ENCODE measurements at places on chromosomes 5 and 9.

GRCh38 chr5:120228262-120229031, 235.7 kb upstream of the PRR16 start:
- DNase-seq: no peak

- DNase-seq: no peak
Observed at GRCh38 chr5:61303346-61303745, 28.7 kb upstream of the ZSWIM6 start.

DNA sequence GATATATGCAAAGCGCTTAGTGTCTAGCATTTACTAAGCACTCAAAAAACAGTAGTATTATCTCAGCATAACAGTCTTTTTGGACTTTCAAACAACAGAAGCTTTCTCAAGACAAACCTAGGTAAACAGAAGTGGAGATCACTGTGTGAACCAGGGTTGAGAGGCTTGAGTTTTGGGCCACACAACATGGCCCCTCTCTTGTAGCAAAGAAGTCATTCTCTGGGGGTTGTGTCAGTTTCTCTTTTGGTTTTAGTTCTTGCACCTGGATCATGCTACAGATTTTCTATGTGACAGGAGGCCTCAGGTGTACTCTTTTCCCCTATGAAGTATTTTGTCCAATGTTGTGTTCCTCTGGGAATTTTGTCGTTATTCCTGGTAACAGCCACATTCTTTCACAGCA, 30.0 kb downstream of the INSYN2B start:
- DNase-seq: no peak

DNA sequence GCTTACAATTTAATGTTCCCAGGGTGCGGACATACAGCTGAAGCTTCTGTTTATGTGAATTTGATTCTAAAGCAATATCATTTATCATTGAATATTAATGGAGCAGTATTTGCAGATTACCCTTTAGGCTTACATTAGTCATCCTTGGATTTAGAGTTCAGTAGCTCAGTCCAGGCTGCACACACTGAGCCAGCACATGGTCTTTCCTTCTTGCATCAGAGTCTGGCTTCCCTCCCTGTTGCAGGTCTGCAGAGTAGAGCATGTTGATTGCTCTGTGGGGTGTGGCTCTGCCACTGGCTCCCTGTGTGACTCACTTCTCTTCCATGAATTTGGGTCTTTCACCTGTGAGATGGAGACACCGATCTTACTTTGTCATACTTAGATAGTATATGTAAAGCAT, 36.8 kb downstream of the NSG2 start:
- DNase-seq: no peak

DNA sequence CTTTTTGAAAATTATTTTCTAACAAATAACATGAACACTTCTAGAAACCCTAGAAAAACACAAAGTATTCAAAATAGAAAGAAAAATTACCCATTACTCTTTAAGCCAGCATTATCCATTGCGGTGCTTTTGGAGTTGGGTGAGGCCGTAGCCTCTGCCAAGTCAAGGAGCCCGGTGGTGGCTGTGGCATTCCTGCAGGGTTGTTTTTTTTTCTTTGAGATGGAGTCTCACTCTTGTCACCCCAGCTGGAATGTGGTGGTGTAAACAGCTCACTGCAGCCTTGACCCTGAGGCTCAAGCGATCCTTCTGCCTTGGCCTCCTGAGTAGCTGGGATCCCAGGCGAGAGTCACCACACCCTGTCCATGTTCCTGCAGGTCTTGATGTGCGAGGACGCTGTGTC, 8.2 kb upstream of the AHRR start:
- DNase-seq: no peak

GRCh38 chr5:41012318-41012717, 58.8 kb downstream of the MROH2B start:
- no peak for DNase-seq

DNA sequence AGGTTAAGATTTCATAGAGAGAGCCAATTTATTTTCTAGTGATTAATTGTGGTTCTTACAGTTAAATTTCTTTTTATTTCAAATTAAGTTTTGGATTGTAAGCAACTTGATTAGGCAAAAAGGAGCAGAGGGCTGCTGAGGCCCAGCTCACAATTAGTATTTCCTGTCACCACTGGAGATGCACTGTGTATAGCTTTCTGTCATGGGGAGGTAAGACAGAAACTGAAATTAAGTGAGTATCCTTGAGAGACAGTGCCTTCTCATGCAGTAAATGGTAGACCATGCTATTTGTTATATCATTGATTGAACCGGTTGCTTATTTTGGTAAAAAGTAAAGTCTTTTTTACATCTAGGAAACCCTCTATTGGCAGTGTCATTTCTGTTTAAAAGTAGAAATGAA, 190.7 kb downstream of the CCDC171 start:
- DNase-seq: no peak

DNA sequence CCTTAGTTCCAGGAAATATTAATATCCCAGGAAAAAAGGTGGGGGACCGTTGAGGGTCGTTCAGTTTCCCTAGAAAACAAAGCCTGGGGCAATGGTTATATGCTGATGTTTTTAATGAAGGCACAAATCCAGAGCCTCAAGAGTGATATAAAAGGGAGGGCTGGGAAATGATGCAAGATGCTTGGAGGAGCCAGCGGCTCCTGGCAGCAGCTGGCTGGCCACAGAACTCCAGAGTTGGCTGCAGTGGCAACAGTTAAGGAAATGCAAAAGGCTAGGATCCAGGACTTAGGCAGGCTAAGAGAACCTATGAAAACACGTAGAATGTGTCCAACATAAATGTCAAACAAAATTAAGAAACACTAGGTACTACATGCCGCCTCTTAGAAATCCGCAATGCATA, 31.0 kb upstream of the B4GALT1 start:
- DNase-seq: no peak

DNA sequence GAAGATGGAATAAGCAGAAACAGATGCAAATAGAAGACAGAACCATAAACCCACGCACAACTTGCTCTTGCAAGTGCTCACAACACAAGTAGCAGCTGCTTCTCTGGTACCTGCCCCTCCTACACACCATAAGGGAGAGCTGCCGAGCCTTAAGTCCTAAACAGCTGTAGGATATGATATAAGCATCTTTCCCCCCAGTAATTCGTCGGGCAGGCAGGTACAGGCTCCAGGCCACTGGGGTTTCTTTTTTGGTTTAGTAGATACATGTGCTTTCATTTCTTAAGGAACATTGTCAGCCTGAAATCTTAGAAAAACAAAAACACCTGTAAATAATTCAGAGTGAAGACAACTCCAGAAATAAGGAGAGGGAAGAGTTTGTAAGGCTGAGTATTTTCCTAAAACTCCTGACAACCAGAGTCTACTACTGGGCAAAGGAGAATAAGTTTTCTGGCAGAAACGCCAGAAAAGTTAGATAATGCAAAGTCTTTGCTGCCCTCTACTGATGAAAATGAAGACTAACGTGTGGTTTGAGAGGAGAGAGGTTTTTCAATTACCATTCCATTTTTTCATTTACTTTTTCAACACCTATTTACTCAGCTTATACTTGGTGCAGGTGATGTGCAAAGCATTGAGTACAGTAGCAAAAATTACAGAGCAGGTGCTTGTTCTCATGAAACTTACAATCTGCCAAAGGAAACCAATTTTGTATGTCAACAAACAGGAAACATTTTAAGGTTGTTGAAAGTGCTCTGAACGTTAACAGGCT, 20.1 kb upstream of the TCERG1 start:
- DNase-seq: no peak

DNA sequence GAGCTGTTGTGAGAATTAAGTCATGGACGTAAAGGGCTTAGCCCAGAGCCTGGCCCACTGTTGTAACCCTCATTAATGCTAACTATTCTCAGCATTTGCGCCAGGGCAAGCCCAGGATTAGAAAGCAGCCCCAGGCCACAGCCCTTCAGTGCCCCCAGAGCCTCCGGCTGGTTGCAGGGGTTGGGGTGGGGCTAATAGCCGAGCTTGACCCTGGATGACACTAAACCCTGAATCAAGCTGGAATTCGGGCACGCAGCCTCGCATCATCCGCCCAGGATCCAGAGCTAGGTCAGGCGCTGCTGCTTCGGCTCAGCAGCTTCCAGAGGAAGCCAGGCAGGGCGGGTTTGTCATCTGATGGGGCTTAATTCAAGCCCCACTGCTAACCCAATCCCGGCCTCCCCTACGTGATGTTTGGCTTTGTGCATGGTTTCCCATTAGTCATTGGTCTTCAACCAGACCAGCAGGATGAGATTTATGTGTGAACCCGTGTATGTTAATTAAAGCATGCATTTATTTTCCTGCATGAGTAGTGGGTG, 1.2 kb upstream of the MEGF9 start:
- no peak for DNase-seq

DNA sequence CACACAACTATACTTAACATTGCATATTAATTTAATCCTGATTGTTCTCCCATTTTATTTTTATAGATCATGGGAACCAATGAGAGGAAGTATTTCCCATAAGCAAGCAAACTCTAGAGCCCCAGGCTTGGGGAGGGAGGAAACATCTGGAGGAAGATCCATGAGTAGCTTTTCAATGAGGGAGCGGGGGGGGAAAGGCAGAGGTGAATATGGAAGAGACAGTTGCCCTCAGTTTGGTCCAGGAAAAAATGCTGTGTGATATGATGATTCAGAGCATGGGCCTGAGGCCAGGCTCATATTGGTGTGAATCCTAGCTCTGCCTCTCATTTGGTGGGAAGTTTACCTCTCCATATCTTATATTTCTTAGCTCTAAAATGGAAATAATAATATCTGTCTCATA, 42.2 kb upstream of the ALDOB start:
- no peak for DNase-seq

GRCh38 chr5:176610435-176610773, 448 bp upstream of the GPRIN1 start:
- DNase-seq: no peak

DNA sequence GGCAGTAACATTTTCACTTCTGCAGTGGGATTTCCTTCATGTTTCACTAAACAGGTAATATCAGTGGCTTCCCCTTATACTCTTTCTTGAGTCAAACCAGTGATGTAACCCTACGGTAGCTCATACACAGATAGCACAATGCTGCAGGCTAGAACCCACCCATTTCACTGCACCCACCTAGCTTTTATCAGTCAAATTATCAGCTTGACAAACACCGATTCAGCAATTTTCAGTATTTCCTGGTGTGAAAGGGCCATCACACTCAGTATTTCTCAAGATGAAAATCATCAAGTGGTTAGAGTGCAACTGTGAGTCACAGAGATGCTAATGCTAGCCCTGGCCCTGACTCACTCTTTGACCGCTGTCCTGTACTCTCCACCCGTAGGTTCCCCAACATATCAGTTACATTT, 242.3 kb upstream of the PTGER4 start:
- DNase-seq: no peak

- no peak for DNase-seq
Observed at GRCh38 chr5:40223884-40224402, 455.8 kb upstream of the PTGER4 start.

- no peak for DNase-seq
Observed at GRCh38 chr9:2016408-2017330, 1.5 kb downstream of the SMARCA2 start.

DNA sequence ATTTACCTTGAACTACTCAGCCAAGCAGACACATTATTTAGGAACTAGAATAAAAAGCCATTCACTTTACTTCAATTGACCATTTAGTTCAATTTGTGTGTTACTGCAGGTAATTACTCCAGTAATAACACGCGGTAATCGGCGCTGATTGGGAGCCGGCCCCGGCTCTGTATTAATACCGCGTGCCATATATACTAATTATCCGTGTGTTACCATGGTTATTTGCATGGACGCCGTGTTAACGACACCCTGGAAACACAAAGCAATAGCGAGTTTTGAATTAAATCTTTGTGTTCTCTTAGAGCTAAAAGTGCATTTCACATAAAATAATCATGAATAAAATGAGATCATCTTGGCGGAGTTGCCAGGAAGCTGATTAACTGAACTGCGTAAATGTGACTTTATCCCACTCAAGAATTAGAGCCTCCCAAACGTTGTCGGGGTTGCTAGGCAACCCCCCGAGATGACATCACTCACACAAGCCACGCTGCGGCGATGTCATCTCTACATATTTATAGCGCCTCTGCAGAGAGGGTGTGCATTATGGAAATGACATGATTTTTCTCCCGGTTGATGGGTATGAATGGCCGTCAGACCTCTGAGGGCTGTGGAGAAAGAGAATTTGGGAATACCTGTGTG, 41.4 kb upstream of the RNU6ATAC start:
- no peak for DNase-seq

GRCh38 chr9:89675058-89675742, 70.4 kb downstream of the GADD45G start:
- no peak for DNase-seq

DNA sequence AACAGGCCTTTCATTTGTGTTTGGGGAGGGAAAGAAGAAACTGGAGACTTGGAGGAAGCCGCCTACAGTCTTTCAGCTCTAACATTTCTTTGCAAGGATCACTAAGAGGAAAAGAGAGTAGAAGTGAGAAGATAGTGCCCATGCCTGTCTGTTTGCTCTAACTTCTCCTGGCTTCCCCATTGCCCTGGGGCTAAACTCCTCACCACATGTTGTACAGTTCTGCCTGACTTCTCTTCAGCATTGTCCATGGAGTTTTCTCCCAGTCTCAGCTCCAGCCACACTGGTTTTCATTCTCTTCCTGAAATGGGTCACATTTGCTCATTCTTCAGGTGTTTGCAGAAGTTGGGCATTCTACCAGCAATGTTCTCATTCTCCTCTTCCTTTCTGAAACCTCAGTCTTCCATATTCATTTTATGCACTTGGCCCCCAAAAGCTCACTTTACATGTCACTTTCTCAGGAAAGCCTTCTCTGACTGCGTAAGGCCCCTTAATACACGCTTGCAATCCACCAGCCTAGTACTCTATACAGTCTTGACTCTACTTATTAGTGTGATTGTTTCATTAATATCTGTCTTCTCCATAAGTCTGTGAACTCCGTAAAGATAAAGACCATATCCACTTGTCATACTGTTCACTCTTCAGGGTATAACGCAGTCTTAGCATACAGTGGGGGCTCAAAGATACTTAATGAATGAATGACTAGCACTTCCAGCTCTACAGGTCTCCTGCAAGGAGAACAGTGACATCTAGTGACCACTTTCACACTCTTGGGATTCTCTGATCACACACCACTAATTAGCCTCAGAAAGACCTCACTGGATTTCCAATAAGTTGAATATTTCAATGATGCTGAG, 40.2 kb upstream of the TRIM32 start:
- DNase-seq: no peak

Measured in GM18507 (cell line).